ENCODE measurements at places on chromosomes 2 and 18. TPM values are rescaled to one million over a fixed set of nuclear protein-coding genes. Genes with fewer than 3 reads are reported as not detected.

GRCh38 chr2:85266146-85267041 is 61.4 kb downstream of the TGOLN2 start:
- peak; percentile 89 for DNase-seq

DNA sequence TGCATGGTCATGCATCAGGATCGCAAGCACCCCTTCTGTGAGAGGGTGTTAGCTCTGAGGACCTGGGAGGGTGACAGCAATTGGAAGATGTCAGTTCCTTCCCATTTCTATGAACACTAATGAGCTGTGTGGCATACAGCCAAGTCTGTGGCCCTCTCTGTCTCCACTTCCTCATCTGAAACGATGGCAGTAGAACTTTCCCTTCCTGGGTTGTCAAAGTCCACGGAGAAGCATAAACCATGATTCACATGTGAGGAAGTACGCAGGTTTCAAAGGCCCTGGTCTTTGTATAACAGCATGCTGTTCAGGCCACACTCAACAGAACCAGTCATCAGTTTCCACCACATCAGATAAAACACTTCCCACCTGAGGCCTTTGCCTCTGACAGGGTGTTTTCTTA is 167.4 kb upstream of the RAB6C start:
- peak; percentile 74 for DNase-seq

IL1B gene
- total RNA-seq = 23.6 TPM

DNA sequence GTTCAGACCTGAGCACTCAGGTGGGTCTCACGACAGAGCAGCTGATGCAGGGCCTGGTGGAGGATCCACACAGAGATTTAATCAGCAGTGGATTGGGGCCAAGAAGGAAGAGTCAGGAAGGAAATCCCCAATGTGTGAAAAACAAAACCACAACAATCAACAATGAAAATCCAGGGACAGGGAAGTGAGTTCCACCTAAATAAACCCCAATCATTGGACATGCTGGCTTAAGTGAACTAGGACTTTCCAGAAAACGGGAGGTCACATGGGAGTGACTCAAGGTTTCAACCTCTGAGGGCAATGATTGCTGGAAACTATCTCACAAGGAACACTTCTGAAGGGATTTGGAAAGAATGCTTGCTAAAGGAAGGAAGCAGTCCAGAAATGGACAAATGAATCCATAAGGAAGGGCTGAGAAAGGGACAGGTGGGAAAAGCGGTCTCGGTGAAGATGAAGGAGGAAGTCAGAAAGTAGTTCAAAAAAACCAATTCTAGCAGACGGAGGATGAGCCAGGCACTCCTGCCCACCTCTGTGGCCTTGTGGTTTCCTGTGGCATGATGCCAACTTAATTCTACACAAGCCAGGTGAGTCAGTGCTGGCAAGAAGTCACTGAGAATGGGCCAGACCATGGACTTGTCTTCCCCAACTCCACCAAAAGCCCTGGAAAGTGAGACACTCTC is 15.4 kb upstream of the XDH start:
- no peak for DNase-seq

DNA sequence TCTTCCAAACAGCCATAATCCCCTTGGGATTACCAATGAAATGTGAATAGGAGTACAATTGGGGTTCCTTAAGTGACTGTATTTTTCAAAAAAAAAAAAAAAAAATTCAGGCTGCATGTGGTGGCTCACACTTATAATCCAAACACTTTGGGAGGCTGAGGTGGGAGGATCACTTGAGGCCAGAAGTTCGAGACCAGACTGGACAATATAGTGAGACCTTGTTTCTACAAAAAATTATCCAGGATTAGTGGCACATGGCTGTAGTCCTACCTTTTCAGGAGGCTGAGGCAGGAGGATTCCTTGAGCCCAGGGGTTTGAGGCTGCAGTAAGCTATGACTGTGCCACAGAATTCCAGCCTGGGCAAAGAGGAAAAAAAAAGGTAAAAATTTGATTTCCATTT is 189.6 kb upstream of the GATA6 start:
- DNase-seq = no peak

LBX2 gene
- 0.53 TPM for total RNA-seq

DNA sequence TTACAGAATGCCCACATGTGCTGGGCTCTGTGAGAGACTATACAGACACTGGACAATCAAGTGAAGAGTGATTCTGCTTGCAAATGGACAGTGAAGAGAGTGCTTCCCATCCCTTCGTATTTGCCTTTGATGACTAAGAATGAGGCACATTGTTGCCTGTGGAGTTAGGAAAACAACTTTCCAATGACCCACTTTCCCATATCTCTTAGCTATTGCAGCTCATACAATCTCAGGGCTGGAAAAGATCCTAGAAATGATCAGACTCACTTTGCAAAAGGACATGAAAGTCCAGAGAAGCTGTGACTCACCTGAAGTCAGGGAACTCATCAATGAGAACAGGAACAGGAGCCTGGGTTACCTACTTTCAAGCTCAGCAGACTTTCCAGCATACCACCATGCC is 440.5 kb upstream of the TCF4 start:
- DNase-seq = no peak

UGT1A8 gene
- total RNA-seq = not detected

GRCh38 chr2:67997528-67997900 is 65.3 kb downstream of the C1D start:
- no peak for DNase-seq

DNA sequence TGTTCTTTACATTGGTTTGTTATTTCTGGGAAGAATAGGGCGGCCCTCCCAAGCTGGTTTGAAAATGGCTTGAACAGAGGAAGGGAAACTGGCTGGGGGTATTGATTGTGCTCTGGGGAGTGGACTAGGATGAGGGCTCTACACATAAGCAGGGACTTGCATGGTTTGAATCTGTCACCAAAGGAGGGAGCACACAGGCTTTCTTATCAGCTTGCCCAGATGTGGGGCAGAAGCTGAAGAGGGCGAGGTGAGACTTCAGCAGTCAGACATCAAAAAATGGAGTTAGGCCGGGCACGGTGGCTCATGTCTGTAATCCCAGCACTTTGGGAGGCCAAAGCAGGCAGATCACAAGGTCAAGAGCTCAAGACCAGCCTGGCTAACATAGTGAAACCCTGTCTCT is 7.2 kb upstream of the RAB12 start:
- no peak for DNase-seq

VSNL1 gene
- 0.67 TPM for total RNA-seq

GRCh38 chr2:16082276-16082675 is 141.9 kb downstream of the MYCN start:
- no peak for DNase-seq

Data from sciatic nerve (tissue), 2 donors.